ENCODE measurements at places on chromosomes 1 and 21.
A peak's percentile ranks its signal among the peaks of the same experiment; 100 is the strongest.

GRCh38 chr1:113957984-113958383 lies 21.3 kb upstream of the OLFML3 start:
- DNase-seq, result no peak

GRCh38 chr1:65066766-65067490 lies 81.1 kb upstream of the AK4 start:
- DNase-seq, result peak; percentile 85

DNA sequence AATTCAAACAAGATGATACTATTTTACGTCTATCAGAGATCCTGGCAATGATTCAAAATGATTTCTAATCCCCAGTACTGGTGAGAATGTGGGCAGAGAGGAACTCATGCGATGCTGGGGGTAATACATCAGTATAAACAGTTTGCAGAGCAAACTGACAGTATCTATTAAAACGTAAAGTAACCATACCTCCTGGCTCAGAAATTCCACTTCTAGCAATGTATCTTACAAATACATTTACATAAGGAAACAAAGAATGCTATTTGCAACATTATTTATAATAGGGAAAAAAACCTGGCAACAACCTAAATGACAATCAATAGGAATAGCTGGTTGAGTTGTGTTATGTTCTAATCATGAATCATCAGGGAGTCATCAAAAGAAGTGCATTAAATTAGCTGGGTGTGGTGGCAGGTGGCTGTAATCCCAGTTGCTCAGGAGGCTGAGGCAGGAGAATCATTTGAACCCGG lies 15.9 kb downstream of the RCAN1 start:
- no peak for DNase-seq

DNA sequence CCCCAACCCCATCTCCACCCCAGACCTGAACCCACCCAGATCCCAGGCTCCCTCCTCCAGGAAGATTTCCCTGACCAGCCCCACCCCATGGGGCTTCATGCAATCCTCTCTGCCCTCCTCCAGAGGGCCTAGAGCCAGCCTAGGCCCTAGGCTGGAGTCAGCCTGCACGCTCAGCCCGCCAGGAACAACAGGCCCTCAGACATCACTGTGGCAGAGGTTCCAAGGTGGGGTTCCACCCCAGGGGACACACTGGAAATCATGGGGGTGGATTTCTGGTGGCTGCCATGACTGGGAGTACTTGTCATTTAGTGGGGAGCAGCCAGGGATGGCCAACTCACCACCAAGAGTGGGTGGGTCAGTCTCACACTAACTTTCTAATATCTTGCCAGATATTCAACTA lies 122.0 kb downstream of the GLIS1 start:
- no peak for DNase-seq

- DNase-seq, result no peak
These were observed 45.5 kb downstream of the GRIK3 start for GRCh38 chr1:36988741-36989193.

DNA sequence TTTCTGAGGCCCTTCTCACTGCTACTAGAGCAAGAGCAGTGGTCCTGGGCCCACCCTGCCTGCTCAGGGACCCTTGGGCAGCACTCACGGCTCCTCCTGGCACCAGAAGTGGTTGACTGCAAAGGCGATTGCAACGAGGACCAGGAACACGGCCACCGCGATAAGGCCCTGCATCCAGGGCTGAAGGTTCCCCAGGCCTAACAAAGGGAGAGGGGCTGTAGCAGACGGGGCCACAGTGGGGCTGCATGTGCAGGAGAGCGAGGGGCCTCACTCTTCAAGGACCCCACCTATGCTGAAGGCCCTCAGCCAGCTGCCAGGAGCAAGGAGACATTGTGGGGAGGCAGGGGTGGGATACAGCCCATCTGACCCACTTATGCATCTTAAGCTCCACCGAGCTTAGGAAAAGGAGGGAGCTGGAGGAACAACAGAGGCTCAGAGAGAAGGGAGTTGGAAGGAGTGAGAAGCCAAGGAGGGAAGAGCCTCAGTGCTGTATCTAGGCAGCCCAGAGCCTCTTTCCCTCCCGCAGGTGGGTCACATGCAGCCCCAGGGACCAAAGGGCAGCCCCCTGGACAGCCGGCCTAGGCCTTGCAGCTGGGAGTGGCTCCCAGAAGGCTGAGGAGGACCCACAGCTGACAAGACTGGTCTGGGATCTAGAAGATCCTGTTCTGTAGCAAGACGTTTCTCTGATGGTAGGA lies 2.5 kb downstream of the PDZK1IP1 start:
- no peak for DNase-seq

DNA sequence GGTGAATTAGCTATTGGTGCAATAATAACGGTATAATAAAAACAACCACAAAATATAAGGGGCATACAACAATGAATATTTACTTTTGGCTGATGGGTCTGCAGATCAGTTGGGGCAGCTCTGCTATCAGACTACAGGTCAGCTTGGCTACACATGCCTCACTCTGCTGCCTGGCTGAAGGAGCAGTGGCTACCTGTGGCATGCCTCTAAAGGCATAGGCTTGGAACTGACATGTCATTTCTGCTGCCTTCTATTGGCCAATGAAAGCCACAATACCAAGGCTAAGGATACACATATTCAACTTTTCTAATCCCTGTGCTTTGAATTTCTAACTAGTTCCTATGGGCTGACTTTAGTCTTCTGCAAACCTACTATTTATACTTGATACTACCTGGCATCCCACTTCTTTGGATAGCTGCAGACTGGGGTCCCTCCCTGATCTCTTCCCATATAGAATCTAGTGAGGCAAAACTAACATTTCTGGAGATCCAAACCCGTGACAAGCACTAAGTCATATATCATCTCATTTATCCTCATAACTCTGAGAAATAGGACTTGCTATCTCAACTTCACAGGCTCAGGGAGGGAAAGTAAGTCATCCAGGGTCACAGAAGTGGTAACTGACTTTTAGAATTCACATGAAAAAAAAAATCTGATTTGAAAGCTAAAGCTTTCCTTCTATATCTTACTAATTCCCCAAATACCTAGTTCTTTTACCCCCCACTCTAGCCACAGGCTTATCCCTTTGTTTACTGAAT lies 19.2 kb upstream of the SYDE2 start:
- DNase-seq, result no peak

DNA sequence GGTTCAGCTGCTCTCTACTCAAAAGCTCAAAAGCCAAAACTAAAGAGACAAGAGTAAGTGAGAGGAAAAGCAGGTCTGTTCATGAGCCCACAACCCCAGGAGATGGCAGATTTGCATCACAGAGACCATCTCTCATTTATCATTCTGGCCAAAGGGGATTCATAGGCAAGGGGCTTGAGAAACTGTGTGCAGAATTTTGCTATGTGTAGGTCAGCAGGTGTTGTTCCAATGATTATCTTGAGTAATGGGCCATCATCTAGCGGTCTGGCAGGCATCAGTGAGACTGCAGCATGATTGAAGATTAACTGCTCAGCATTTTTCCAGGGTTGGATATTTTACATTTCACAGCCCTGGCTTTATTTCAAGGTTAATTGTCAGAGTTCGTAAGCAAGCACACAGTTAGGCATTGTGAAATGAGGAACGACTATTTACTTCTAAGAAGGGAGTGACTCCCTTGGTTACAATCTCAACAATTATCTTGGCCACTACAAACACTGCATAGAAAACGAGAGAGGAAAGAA lies 1204.6 kb upstream of the TMPRSS15 start:
- DNase-seq, result no peak

DNA sequence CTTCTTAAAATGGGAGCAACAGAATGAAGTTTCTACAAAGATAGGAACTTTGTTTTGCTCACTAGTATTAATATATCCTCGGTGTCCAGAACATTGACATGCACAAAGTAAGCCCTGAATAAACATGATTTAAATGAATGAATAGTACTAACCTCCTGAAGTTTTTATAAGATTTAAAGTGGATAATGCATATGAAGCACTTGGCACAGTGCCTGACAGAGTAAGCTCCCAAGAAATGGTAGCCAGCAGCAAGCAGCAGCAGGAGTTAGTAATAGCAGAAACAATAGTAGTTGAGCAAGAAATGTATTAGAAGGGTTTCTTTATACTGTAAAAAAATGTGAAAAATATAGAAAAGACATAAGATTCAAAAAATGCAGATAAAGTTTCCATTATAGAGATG lies 258.1 kb upstream of the C1orf87 start:
- DNase-seq, result no peak

GRCh38 chr1:77817368-77818209 lies 38.1 kb downstream of the MIGA1 start:
- no peak for DNase-seq

DNA sequence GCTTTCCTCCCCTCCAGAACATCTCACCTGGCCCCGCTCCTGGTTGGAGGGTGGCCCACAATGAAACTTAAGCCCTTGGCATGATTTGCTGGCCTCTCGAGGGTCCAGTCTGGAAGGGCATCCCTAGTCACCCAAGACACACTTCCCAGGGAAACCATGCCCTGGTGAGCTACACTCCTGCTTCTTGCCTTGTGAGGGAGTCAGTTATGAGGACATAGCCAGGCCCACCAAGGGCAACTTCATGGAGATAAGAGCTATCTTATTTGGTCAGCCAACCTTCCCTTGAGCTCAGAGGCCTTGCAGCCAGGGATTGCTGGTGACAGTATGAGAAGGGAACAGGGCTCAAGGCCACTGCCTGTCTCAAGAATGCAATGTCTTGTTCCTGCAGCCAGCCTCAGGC lies 9.7 kb downstream of the TNR start:
- DNase-seq, result no peak

GRCh38 chr1:241990040-241990439 lies 8.9 kb downstream of the MAP1LC3C start:
- DNase-seq, result no peak

DNA sequence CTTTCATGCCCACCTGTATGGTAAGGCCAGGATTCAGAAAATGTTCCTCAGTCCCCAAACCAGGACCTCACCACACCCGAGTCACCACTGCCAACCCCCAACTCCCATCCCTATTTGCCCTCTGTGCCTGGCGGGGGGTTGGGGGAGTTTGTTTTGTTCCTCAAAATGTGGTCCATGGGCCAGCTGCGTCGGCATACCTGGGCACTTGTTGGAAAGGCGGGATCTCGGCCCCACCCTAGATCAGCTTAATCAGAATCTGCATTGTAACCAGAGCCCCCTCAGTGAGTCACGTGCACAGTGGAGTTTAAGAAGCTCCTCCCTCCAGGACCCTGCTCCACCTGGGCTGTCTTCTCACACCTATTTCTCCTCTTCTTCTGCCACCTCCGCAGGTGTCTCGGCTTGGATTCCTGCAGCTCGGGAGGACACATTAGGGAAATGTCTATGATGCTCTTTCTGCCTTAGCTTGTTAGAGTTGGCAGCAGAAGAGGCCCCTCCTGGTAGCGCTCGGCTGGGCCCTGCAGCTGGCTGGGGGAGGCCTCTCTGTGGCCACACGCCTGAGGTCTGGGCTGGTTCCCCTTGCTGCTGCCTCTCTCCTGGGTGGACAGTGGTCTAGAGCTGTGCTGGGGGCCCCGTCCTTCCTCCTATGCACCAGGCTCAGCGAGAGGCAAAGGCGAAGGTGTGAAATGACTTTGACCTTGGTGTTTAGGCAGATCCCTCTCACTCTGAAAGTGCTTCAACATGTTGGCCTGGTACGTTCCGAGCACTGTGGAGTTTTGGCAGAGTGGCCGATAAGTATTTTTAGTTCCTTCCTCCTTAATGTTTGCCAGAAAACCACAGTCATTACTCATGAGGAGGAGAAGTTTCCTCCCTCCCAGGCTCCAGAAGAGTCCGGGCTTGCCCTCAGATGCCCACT lies 41.8 kb upstream of the CAMTA1 start:
- no peak for DNase-seq

GRCh38 chr1:31745946-31746670 lies 18.0 kb downstream of the ADGRB2 start:
- DNase-seq, result no peak

GRCh38 chr1:171772312-171772711 lies 9.1 kb upstream of the METTL13 start:
- no peak for DNase-seq

DNA sequence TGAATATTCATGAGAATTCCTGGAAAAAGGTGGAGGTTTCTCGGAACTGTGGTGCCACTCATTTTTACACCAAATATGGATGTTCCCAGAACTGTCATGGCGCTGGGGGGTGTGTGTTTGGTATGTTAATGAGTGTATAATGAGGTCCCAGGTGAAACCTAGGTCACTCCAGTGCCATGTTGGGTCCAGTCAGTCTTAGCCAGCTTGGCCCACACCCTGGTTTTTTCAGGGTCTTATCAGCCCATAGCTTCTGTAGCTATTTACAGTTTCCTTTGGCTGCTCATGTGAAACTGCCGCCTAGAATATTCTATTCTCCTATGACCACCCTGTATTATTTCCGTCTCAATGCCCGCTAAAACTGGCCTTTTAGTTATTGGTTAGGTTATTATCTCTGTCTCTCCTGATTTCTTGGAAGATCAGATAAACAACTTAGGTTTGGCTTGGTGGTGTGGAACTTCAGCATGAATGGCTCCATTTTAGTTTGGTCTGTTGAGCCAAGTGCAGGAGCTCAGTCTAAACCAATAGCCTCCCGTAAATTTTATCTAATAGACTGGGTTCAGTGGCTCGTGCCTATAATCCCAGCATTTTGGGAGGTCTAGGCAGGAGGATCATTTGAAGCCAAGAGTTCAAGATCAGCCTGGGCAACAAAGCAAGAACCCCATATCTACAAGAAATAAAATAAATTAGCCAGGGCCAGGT lies 42.1 kb upstream of the EDARADD start:
- DNase-seq, result no peak

- DNase-seq, result no peak
These were observed 39.8 kb downstream of the RIMS3 start for GRCh38 chr1:40625476-40626382.

DNA sequence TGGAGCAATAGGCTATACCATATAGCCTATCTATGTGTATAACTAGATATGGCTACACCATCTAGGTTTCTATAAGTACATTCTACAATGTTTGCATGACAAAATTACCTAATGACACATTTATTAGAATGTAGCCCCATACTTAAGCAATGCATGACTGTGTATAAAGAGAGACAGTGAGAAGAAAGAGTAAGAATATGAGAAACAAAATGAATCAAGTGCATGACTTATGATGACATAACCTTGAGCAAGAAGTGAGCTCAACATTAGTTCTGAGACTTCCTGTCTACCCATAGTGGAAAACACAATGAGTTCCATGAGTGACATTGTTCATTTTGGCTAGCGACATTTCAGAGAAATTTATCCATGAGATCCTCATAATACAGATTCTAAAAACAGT lies 10.1 kb downstream of the SLC44A5 start:
- DNase-seq, result no peak
